ENCODE measurements at places on chromosomes 2 and 18.

GRCh38 chr2:492178-492577 lies 185.0 kb downstream of the TMEM18 start:
- no peak for DNase-seq

DNA sequence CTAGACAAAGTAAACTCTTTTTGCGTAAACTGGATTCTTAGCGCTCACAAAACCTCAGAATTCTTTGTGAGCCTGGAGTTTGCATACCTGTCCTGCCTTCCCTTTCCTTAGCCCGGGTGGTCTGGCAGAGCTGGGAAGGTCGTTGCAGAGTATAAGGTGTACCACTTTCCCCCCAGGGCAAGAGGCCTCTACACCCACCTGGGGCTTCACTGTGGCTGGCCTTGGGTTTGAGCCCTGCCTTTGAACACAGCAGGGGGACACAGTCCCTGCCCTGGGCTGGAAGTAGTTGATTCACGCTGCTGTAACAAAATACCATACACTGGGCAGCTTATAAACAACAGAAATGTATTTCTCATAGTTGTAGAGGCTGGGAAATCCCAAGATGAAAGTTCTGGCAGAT lies 133.9 kb downstream of the B3GNT2 start:
- no peak for DNase-seq

DNA sequence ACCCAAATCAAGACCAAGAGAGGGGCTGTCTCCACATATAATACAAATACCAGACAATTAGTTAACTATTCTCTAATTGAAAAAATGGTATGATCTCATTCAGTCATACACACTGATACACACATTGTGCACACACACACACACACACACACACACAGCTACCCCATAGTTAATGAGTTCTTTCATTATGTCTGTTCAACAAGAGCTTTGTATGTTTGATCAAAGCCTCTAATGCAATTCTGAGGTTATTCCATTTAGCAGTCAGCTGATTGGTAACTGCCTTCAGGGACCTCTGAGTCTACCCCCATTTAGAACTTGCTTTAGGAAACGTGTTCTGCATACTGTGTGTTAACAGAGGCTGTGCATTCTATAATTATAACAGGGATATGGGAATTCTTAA lies 741.4 kb upstream of the LRRTM4 start:
- DNase-seq, result no peak

DNA sequence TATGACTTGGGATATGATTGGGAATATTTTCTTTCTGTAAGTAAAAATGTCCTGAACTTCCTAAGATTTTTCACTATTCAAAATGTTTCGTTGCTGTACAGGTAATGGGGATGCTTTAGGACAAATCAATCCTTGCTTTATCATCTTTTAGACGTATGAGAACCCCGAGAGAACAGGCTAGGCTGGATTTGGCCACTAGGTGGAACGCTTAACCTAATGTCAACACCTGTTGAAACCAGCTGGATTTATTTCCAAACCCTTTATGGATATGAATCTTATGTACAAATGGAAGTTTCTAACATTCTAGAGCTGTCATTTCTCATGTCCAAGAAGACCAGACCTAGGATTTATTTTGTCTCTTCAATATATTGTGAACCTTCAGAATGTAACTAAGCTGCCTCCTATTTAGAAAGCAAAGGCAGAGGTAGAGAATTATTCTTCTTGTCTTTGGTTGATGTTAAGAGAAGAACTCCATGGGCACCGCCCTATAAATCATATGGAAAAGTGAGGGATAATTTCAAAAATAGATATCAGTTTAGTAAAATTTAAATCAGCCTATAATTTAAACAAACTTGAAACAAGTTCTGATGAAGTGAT lies 96.7 kb downstream of the PMAIP1 start:
- peak; percentile 27 for DNase-seq

DNA sequence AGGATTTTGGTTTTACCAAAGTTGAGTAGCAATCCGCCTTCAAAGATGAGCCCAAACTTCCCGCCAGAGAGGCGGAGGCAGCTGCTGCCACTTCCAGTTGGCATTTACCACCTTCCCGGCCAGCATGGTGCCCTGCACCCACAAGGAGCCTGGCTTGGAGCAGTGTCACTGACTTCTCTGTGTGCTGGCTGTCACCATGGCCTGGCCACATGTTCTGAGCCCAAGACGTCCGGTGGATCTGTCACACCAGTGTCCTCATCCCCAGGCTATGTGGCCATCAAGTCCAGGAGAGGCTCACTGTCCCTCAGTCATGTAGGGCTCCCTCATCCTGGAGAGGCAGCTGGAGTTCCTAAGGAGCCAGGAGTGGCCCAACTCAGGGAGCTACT lies 100.6 kb downstream of the ACKR3 start:
- DNase-seq, result no peak

GRCh38 chr18:24875777-24876176 lies 415.3 kb downstream of the HRH4 start:
- DNase-seq, result no peak

GRCh38 chr18:74116633-74117554 lies 30.7 kb downstream of the FBXO15 start:
- DNase-seq, result peak; percentile 7

DNA sequence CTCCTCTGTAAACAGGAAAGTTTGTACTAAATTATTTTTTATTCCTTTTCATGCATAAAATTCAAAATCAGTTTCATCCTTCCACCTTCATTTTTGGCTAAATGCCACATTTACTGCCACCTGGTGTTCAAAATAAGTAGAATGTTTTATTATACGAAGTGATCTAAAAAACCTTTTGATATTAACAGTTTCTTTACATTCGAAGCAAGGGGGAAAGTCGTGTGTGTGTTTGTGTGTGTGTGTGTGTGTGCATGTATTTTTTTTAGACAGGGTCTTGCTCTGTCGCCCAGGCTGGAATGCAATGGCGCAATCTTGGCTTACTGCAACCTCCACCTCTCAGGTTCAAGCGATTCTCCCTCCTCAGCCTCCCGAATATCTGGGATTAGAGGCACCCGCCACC lies 9.0 kb upstream of the SCN9A start:
- no peak for DNase-seq

- no peak for DNase-seq
Measured at GRCh38 chr2:169965495-169965894, 138.2 kb downstream of the UBR3 start.

- no peak for DNase-seq
Measured at GRCh38 chr18:10089881-10090280, 176.1 kb downstream of the VAPA start.

GRCh38 chr2:212811036-212811805 lies 272.6 kb upstream of the ERBB4 start:
- DNase-seq, result no peak

GRCh38 chr2:211898702-211899101 lies 639.9 kb downstream of the ERBB4 start:
- DNase-seq, result no peak

DNA sequence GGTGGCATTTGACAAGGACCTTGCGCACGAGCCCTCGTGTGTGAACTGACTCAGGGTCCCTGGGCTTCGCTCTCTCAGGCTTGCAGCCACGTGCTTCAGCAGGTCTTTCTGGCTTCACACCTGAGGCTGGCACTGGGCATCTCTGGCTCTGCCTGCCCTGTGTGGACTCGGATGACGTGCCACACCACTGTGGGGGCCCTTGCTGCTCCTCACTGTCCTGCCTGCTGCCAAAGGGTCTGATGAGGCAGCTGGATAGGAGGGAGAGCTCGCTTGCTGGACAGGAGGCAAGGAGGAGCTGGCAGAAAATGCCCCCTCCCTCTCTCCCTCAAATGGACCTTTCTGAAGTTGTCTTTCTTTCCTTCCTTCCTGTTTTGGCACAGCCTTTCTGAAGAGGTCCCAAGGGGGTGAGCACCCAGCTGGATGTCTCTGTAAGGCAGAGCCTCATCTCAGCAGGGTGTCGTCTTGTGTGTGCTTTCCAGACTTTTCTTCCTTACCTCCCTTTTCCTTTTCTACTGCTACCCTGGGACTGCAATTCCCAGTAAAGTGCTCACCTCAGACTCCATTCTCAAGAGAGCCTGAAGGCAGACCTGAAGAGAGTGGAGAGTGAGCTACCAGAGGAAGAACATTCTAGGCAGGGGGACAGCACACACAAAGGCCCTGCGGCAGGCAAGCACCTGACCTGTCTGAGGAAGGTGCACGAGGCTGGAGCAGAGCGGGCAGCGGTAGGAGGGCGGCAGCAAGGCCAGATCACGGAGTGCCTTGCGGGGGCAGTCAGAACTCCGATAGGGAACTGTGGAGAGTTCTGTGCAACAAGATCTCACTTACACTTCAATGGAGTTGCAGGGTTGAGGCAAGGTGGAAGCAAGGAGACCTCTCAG lies 5.3 kb downstream of the PER2 start:
- DNase-seq, result no peak

DNA sequence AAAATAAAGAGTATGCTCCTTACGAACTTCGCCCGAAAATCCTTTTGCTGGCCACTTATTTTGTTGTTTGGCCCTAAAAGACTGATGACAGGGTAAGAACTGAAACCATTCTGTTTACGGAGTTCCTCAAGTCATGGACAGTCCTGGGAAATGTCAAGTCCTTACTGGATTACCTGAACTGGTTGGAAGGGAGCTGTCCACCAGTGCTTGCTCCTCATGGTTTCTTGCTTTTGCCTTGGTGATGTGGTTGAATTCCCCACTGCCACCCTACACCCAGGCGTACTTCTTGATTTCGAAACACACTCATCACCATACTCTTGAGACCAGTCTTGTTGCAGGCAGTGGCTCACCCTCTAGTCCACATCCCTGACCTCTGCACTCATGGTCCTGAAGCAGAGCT lies 49.1 kb upstream of the CHMP1B start:
- no peak for DNase-seq

- no peak for DNase-seq
Measured at GRCh38 chr2:129092956-129093355, 774.3 kb upstream of the HS6ST1 start.

GRCh38 chr2:174634130-174635014 lies 36.8 kb upstream of the WIPF1 start:
- no peak for DNase-seq

DNA sequence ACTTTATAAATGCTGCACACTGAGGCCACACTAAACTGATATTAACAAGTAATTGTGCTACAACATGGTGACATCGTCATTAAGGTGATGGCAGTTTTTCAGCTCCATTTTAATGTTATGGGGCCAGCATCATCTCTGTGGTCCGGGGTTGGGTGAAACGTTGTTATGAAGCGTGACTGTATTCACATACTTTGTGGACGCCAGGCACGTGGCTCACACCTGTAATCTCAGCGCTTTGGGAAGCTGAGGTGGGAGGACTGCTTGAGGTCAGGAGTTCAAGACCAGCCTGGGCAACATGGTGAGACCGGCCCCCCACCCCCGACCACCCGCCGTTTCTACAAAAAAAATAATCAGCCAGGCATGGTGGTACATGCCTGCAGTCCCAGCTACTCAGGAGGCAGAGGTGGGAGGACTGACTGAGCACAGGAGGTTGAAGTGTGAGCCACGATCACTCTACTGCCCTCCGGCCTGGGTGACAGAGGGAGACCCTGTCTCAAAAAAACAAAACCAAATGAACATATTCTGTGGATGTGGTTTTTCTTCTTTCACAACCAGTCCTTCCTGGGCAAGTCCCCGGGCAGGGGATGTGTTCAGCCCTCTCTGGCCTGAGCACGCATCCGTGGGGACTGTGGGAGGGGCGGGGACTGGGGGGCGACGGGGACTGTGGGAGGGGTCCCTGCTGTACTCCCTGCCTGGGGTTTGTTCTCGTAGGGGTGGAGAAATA lies 12.9 kb upstream of the GAL3ST2 start:
- DNase-seq, result no peak

- DNase-seq, result no peak
Measured at GRCh38 chr2:143960177-143960576, 559.7 kb downstream of the ZEB2 start.

DNA sequence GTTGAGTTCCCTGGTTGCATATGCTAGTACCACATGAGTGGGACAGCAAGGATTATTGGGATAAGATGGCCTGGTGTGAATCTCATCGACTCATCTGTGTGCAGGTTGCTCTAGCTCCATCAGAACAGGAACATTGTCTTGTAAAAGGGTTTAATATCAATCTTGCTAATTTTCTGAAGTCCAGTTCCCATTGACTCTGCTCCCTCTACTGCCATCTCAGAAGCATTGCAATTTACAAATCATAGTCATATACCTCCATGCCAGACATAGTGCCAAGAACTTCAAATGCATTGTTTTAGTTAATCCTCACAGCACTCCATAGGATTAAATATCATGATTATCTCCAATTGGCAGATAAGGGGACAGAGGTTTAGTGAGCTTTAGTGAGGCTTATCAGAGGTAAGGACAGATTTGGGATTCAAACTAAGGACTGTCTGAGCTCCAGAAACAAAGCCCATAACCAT lies 4.8 kb upstream of the STAT4 start:
- no peak for DNase-seq

- DNase-seq, result no peak
Measured at GRCh38 chr2:25310709-25310964, 31.1 kb downstream of the DNMT3A start.

DNA sequence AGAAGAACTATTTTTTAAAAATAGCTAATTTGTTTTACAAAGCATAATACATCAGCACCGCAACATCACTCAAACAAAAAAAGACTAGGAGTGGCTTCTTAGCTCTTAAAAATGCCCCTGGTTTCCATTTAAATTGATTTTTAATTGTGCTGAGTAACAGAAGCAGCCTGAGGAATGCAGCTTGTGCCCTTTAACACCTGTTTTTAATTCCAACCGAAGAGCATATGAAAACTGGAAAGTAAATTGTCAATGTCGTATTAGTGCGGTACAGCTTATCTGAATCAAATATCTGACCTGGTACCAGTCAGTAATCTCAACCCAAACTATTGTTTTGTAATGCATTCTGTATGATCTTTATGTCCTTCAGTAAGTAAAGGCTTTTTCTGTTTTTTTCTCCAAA lies 13.2 kb upstream of the CD302 start:
- DNase-seq, result no peak

GRCh38 chr2:11811036-11811654 lies 64.7 kb downstream of the LPIN1 start:
- DNase-seq, result no peak

GRCh38 chr2:169845016-169845415 lies 17.8 kb downstream of the UBR3 start:
- DNase-seq, result no peak

GRCh38 chr2:217691920-217692666 lies 310.7 kb downstream of the TNS1 start:
- DNase-seq, result no peak

GRCh38 chr2:205338156-205338555 lies 344.1 kb upstream of the NRP2 start:
- no peak for DNase-seq
